ENCODE measurements at places on chromosomes 11 and 22.
A peak's percentile ranks its signal among the peaks of the same experiment; 100 is the strongest.

- DNase-seq = peak; percentile 41
Measured at GRCh38 chr11:78228467-78228866, 39.7 kb downstream of the USP35 start.

DNA sequence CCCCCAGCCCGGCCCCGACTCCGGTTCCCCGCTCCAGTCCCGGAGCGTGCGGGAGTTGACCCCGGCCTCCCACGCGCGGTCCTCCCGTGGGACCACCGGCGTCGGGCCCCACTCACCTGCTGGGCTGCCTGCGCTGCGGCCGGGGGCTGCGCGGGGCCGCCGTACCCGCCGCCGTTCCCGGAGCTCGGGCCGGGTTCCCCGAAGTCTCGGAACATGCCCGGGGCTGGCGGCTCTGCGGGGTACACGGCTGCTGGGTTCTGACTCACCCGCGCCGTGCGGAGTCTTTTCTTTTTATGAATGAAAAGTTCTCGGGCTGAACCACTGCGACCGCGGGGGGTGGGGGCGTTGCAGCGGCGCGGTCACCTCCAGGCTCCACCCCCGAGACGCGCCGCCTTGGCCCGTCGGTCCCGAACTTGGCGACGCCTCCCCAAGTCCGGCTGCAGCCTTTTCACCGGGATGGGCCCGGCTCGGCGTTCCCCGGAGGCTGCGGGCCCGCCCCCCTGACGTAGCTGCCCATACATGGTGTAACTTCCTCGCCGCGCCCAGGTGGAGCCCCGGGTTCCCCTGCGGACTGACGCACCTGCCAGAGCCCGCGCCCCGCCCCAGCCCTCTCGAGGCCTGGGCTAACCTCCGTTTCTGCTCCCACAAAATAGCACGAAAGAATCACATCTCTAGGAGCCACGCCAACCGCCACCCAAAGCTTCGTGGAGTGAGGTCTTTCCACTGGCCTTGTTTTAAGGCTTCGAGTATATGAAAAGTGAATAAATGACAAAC, at the start of gene FOSL1:
TSS of gene FOSL1 (minus strand) at position 264 of the 774 bp plus-strand sequence. CDS start at position 215, 49 bp downstream.
- peak; percentile 97 for DNase-seq

DNA sequence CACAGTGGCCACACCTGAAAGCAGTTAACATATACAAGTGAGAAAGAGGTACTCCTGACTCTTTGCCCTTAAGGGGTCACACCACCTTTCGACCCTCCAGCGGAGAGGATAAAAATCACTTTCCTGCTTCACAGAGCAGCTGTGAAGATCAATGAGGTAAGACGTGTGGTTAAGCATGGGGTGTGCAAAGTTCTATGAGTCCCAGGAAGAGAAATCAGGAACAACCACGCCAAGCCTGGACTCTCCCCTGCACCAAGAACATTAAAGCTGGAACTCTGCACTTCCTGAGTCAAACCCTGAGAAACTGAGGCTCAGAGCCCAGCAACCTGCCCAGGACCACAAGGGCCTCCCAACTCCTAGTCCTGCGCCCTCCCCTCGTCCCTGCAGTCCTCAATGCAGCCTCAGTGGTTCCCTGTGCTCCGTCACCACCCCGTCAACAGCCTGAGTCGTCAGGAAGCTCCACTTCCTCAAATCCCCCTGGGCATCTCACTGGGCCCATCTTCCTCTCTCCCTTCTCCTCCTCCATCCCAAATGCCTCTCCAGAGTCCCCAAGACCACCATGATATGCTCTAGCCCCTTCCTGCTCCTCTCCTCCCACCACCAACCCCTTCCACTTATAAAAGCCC, 17.7 kb downstream of the TNKS1BP1 start:
- no peak for DNase-seq

DNA sequence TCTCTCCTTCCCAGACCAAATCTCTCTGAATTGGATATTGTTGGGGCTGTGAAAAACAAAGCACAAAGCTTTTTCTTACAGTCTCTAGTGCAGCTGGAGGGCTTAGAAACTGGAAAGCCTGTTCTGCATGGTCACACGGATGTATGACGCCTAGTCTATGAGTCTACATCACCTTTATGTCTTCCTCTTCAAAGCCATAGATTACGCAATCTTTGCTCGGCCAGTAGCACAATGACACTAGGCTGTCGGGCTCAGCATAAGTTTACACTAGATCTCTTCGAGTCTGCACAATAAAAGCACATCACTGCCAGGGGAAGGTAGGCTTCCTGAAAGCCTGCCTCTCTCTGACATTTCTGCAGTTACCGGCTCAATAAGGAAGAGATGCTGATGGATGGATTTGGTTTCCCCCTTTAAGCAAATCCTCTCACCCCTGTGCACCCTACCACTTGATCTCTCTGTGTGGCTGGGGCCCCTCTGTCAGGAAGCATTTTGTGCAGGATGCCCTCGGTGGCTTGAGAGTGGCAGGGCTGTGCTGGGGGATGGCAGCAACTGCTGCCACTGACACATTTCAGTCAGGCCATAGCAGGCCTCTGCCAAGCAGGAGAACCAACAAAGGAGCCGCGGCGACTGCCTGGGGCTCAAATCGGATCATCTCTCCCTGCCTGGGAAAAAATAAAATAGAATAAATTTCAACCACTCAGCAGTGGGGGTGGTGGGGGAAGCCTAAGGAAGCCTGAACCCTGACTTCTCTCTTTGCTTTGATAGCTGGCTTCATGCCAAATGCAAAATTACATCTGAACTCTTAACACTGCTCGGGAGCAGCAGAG, 1272.8 kb downstream of the LRRC4C start:
- no peak for DNase-seq

DNA sequence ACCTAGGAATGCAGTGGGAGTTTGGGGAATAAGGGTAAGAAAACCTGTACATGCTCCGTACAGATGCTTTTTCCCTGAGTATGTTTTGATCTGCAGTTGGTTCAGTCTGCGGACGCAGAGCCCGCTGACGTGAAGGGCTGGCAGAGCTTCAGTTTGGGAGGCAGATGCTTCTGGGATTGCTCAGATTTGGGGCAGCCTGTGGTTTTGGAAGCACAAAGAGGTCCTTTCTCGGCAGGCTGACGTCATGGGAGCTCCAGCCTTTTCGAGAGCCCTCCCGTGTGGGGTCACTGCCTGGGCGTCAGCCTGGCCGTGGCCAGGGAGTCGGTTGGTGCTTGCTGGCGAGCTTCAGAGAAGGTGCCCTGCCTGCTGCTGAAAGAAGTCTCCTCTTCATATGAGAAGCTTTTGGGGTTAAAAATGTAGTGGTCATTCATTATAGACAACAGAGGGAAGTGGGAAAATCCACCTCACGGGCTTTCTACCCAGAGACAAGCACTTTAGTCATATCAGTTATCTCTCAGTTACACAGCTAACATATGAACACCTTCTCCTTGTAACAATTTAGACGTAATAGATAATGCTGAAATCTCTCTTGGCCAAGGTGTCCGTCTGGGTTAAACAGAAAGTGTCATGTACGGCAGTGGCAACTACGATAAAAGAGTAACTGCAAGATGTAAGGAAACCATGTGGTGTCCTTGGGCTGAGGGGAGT, 26.8 kb downstream of the TPCN2 start:
- DNase-seq = no peak

- no peak for DNase-seq
Measured at GRCh38 chr11:34627197-34627596, 6.3 kb downstream of the EHF start.

GRCh38 chr11:34405079-34405858, 33.5 kb upstream of the CAT start:
- no peak for DNase-seq

GRCh38 chr22:17695986-17696385, 57.4 kb downstream of the BCL2L13 start:
- DNase-seq = no peak

DNA sequence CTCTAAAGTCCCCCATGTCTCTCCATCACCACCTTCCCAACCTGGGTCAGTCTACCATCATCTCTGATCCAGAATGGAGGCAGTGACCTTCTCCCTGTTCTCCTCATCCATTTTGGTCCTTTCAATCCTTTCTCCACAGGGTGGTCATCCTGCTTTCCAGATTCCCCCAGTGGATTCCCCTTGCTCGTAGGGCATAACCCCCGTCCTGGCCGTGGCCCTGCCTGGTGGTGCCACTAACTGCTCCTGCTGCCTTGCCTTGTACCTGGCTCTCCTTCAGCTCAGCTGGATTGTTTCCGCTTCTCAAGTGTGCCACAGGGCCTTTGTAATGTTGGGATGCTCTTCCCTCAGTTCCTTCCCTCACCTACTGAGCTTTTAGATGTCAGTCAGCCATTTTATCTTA, 81.6 kb downstream of the MYO7A start:
- no peak for DNase-seq

DNA sequence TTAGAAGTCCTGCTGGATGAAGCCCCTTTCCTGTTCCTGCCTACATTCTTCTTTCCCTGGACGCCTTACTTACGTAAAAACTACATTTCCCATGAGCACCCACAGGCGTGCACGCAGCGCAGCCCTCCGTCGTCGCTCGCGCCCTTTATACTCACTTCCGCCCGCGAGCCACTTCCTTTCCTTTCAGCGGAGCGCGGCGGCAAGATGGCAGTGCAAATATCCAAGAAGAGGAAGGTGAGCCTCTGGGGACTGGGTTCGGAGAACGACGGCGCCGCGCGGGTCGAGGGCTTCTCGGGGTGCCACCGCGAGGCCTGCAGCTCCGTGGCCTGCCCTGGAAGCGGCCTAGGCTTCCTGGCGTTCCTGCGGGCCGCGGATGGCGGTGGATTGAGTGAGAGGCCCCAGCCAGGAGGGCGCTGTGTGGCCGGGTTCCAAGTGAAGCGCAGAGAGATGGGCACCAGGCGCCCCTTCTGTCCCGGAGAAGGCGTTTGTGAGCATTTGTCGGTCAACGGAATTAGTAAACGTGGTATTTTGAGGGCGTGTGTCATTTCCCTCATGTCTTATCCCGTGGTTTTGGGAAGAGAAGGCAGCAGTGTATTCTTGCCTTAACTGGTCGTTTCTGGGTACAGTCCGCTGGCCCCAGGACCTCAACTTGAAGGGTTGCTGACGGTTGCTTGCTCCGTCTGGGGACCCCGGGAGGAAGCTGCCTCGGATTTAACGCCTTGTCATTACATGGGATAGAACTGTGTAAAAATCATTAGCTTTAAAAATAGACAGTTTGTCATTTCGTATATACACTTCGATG, at the start of gene RPS3:
TSS of gene RPS3 (plus strand) at position 175 of the 802 bp plus-strand sequence. CDS start at position 205, 30 bp downstream.
- DNase-seq = peak; percentile 90

- no peak for DNase-seq
Measured at GRCh38 chr11:13338019-13338426, 60.4 kb downstream of the BMAL1 start.

DNA sequence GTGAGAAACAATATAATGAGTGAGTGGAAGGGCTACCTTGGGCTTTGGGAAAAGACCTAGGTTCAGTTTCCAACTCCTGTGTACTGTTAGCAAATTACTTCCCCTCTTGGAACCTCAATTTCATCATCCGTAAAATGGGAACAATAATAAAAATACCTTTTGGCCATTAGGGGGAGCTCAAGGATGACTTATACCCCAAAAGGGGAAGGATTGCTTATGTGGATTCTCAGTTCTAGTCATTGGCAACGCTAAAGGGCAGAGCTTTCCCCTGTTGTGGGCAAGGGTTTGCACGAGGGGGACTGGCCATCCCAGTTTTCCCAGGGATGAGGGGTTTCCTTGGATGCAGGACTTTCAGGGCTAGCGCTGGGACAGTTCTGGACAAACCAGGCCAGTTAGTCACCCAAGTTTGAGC, 3.1 kb upstream of the COMMD9 start:
- DNase-seq = peak; percentile 72

GRCh38 chr22:33865248-33865647, 55.0 kb downstream of the LARGE1 start:
- no peak for DNase-seq

GRCh38 chr11:99887481-99887880, 799.6 kb upstream of the ARHGAP42 start:
- DNase-seq = no peak

- DNase-seq = no peak
Measured at GRCh38 chr11:23113887-23114216, 253.6 kb upstream of the CCDC179 start.

- no peak for DNase-seq
Measured at GRCh38 chr11:21511835-21512440, 680.9 kb upstream of the ANO5 start.

- no peak for DNase-seq
Measured at GRCh38 chr22:45529971-45530575, 27.4 kb downstream of the FBLN1 start.

DNA sequence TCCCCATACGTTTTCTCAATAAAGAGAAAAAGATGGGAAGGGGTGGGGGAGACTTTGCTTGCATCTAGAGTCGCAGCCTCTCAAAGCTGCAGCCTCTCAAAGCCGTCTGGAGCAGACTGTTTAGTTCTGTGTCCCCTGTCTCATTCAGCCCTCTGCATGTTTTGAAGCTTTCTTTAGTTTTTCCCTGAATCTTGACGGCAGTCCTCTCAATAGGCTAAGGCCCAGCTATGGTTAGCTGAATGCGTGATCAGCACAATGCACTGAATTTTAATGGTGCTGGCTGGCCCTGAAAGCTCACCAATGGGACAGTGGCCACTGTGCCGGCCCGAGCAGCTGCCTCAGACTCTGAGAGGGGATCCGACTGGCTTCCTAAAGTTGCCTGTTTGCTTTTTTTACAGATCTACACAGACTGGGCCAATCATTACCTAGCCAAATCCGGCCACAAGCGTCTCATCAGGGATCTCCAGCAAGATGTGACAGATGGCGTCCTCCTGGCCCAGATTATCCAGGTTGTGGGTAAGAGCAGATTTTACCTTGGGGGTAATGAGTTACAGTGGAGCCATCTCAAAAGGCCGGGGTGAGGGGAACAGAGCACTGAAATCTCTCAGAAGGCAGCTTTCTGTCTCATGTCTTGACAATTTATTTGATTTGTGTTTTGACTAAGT, 119.6 kb downstream of the NAV2 start:
- no peak for DNase-seq

DNA sequence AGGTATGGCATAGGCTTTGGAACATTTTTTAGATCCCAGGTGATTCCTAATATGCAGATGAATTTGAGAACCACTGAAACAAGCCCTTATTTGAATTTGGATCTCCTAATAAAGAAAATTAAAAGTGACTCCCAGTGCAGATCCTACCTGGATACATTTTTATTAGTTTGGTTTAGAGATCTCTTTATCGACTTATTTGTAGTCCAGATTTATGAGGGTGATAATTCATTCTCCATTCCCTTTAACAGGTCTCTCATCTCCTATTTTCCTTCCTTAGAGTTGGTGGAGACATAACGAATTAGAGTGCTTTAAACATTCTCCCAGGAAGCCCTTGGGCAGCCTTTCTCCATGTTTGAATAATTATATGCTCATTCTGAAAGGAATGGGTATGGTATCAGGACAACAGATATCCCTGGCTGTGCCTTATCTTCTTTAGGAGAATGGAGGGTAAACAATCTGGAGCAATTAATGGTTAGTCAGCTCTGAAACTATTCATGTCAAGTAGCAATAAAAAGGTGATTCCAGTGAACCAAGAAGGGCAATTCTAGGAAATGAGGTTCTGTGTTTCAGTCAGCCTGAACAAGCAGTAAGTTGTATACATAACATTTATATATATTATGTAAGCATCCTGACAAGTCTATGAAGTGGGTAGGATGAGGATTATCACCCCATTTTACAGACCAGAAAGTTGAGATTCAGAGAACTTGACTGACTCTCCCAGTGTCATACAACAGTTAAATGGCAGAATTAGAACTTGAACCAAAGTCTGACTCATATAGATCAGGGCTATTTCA, 53.9 kb upstream of the RCE1 start:
- DNase-seq = no peak

GRCh38 chr11:944711-945470, 19.2 kb downstream of the AP2A2 start:
- DNase-seq = no peak

- DNase-seq = no peak
Measured at GRCh38 chr11:84022201-84022600, 736.0 kb upstream of the CCDC90B start.

GRCh38 chr11:106277484-106277883, 200.0 kb downstream of the AASDHPPT start:
- DNase-seq = no peak

Measured in CD4-positive, alpha-beta T cell treated with Interleukin-17A for 1 hour (primary cell).